Bronchial smooth muscle cell (primary cell): ENCODE measurements at places on chromosomes 7 and 10. TPM values are rescaled to one million over a fixed set of nuclear protein-coding genes. Genes with fewer than 3 reads are reported as not detected.

Gene CTNNA3
- not detected in 2 replicates for total RNA-seq

Gene CAMK2G
- total RNA-seq = 18.0 and 23.8 TPM in 2 replicates

Gene PODXL
- 0.17 and 0.47 TPM in 2 replicates for total RNA-seq

Gene TMEM178B
- under 0.01 TPM in 2 replicates for total RNA-seq

Gene NFE2L3
- total RNA-seq = 0.63 and 1.9 TPM in 2 replicates

Gene C7orf57
- total RNA-seq = not detected in 2 replicates
